ENCODE measurements at places on chromosomes 3 and 15. TPM values are rescaled to one million over a fixed set of nuclear protein-coding genes. Genes with fewer than 3 reads are reported as not detected.

TMEM207 gene
- total RNA-seq: not detected

SPINT1 gene
- total RNA-seq: 324 TPM

ZNF619 gene
- 11.3 TPM for total RNA-seq

SUCNR1 gene
- 0.41 TPM for total RNA-seq

TGM4 gene
- total RNA-seq: not detected

ATP13A5 gene
- total RNA-seq: 0.61 TPM

RASL12 gene
- 2.7 TPM for total RNA-seq

SERPINI2 gene
- not detected for total RNA-seq
